ENCODE measurements at places on chromosomes 2 and 18. TPM values are rescaled to one million over a fixed set of nuclear protein-coding genes. Genes with fewer than 3 reads are reported as not detected.

The IRS1 gene
- 34.2 TPM for total RNA-seq

The VIL1 gene
- total RNA-seq, result not detected

DNA sequence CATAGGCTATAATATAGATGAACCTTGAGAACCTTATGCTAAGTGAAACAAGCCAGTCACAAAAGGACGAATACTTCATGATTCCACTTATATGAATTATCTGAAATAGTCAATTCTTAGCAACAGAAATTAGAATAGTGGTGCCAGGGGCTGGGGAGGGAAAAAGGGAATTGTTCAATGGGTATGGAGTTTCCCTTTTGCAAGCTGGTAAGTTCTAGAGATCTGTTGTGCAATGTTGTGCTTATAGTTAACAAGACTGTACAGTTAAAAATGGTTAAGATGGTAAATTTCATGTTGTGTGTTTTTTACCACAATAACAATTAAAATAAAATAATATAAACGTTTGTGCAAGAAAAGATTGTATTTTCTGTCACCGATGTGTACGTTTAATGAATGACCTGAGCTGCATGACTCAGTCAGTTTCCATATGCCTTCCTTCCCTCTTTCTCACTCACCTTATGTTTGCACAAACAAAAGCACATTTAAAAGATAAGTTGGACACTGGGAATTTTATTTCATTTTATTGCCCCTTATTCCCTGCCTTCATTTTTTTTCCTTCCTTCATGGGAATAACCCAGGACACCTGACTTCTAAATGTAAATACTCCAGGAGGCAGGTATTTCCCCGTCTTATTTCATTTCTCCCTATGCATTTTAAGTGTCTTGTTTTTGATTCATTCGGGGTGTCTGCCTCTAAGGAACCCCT lies 143.7 kb upstream of the TTC39C start:
- no peak for DNase-seq

DNA sequence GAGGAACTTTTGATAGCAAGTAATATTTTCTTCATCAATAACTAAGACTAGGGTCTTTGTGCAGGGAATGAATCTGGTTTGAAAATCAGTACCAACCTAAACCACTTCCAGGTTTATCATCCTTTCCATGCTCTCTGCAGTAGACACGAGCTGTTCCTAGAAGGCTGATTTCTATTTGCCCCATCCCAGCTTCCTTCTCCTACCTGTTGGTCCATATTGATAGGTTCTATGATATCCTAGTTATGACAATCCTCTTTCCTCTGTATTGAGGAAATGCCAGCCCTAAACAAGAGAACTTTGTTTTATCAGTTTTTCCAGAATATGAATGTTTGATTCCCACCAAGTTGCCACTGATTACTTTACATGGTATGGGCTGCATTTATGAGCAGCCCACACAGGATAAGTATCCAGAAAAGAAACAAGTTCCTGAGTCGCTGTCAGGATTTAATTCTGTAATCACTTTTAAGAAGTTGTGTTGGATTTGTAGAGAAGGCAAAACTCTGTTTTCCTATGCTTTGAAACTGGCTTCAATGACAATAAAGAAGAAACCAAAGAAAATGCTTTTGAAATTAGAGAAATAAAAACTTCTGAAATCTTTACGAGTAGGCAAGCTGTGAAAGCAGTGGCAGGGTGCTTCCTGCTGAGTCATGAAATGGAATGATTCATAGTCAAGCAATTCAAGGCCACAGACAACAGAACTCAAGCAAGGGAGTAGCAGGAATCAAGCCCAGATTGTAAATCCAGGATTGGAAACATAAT lies 37.3 kb upstream of the TANK start:
- DNase-seq, result peak; percentile 93

All from astrocyte (in vitro differentiated cells and primary cell).